Coronary artery (tissue), 2 donors: ENCODE measurements at places on chromosomes 7 and 10.

DNA sequence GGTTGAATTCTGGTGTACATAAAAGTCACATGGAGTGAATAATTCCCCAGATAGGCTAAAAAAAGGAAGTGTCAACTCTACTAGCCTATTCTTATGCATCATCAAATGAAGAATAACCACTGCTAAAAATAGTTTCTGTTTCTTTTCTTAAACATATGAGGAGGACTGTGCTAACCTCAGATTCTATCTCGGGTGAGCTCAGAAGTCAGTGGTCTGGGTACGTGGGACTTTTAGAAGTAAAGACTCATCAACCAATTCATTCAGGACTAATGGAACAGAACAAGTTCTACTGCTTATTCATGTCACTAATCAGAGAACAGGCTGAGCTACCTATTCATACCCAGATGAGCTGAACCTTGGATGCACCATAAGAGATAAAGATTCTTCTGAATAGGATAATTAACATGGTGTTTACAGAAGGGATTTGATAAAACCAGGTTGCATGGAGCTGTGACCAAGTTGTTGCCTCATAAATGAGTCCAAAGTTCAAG, 9.5 kb upstream of the ASAH2 start:
- DNase-seq, result no peak

DNA sequence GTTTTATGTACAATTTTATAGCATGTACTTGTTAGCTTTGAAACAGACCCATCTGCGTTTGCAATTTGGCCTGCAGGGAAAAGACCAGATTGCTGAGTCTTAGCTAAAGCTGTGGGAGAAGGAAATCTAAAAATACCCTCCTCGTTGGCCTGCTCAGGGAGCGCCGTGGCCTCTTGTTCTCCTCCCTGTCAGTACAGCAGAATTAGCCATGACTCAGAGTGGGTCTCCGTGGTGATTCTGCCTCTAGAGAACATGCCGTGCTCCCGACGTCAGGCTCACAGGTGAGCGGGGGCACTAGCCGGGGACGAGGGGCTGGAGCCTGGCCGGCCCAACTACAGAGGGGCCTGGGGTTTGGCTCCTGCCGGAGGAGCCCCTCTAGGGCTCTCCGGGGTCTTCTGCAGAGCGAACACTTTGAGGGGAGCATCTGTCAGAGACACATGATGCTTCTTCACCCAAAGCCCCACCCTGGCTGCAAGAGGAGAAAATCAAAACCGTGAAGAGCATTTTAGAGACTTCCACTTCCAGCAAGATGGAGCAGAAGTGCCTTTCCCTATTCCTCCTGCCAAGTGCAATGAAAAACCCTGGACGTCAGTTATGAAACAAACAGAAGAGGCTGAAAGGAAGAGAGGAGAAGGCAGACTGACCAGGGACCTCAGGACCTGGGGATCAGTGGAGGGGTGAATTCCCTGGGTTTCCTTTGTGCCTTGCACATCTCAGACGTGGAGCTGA, 98.9 kb downstream of the LHPP start:
- peak; percentile 92 for DNase-seq

DNA sequence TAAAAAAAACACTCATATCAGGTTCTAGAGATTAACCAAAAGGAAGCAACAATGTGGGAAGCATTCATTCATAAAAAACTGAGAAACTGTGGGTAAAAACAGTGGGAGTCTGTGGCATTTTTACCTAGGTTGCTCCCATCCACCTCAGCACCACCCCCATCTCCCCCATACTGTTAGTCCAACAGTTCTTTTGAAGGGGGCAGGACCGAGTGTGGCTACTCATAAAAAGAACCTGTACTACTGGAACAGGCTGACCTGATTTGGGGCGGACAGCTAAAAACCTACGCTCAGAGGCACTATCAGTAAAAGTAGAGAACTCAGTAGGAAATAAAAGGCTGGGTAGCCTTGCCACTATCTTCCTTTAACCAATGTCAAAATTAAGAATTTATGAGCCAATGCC, 84.5 kb downstream of the DPY19L1 start:
- no peak for DNase-seq

- DNase-seq, result no peak
Measured at GRCh38 chr10:11601670-11602069, 9.8 kb downstream of the USP6NL start.

DNA sequence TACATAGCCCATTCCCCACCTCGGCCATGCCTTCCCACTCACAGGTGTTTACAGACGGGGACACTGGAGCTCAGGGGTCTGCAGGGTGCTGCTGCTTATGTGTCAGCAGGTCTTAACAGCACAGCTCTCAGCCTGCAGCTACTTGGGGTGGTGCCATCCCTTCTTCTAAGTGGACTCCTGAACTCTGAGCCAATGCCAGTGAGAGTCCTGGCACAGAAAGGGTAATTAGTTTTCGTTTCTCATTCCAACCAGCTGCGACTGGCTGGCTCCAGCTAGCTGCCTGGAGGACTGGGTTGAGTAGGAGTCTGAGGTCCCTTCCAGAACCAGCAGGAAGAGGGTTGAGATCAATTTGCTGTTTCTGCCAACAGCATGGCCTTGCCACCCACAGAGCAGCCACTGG, 88.3 kb upstream of the AGK start:
- DNase-seq, result no peak
